ENCODE measurements at places on chromosomes 12 and 14.

DNA sequence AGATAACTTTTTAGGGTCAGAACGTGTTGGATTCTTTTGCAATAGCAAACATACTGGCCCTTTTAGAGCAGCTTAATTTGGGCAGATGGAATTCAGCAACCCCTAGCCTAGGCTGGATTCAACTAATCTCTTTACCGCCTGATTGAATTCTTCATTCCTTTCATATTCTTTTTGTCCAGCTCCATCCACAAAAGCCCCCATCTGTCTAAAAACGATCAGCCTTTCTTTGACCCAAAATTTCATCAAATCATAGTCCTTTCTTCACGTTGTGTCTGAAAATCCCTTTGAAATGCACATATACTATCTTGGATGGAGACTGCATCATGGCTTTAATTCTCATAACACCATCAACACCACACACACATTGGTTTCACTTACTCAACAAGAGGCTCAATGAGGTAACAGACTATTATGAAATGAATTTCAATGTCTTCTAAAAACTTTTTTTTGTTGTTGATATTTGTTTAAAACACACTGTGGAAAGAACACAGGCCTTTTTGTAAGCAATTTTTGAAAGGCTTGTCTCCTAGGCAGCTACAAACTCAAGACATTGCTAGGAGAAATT lies 128.0 kb upstream of the EEA1 start:
- DNase-seq = no peak

DNA sequence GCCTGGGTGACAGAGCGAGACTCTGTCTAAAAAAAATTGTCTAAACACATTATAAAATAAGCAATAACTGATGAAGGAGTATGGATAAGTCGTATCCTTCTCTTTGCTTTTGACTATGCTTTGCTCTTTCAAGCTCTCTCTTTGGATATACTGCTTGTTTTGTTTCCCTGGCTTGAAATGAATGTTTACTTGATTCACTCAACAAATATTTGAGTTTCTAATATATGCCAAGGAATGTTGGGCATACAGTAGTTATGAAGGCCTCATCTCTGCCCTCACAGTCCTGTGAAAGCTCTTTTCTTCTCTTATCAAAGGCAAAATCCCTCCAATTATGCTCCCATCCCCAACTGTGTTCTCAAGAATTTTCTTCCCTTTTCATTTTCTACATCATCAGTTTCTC lies 123.5 kb downstream of the PTPRR start:
- DNase-seq = no peak

- peak; percentile 3 for DNase-seq
These were observed 505 bp downstream of the KCNC2 start for GRCh38 chr12:75208856-75209811.

DNA sequence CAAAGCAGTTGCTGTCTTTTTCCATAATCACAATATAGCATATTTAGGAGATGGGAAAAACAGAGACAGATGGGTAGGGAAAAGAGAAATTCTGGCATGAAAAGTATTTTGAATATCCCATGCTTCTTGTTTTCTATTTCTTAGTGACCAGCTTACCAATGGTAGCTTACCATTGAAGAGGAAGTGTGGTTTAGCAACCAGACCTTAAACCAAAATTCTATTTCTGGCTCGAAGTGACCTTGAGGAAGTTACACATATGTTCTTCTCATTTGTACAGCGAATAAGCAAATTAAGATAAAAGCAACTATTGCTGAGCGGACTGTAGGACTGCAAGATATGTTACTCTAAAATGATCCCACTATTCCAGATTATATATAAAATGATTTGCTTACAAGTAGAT lies 82.9 kb downstream of the FGD4 start:
- DNase-seq = no peak

- no peak for DNase-seq
These were observed 10.1 kb downstream of the LACRT start for GRCh38 chr12:54624315-54625279.

GRCh38 chr14:99229654-99230207 lies 42.3 kb downstream of the BCL11B start:
- DNase-seq = no peak

- DNase-seq = no peak
These were observed 47.2 kb downstream of the PEBP1 start for GRCh38 chr12:118183155-118183554.

DNA sequence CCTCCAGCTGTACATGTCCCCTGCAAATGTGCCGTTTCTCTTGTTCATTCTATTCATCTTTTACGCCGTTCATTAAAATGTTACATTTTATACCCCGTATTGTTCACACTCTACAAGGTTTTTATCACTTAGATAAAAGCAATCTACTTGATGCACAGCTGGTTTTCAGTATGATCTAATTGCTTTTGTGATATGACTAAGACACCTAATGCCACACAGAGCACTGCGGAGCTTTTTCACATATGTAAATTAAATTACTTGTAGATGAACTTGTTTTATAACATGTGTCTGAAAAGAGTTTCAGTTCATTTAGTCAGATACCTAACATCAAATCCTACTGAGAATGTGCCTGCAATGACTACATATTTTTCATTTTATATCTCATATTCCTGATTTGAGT lies 40.9 kb upstream of the RERGL start:
- no peak for DNase-seq

GRCh38 chr12:5694759-5695409 lies 250.2 kb downstream of the ANO2 start:
- no peak for DNase-seq

DNA sequence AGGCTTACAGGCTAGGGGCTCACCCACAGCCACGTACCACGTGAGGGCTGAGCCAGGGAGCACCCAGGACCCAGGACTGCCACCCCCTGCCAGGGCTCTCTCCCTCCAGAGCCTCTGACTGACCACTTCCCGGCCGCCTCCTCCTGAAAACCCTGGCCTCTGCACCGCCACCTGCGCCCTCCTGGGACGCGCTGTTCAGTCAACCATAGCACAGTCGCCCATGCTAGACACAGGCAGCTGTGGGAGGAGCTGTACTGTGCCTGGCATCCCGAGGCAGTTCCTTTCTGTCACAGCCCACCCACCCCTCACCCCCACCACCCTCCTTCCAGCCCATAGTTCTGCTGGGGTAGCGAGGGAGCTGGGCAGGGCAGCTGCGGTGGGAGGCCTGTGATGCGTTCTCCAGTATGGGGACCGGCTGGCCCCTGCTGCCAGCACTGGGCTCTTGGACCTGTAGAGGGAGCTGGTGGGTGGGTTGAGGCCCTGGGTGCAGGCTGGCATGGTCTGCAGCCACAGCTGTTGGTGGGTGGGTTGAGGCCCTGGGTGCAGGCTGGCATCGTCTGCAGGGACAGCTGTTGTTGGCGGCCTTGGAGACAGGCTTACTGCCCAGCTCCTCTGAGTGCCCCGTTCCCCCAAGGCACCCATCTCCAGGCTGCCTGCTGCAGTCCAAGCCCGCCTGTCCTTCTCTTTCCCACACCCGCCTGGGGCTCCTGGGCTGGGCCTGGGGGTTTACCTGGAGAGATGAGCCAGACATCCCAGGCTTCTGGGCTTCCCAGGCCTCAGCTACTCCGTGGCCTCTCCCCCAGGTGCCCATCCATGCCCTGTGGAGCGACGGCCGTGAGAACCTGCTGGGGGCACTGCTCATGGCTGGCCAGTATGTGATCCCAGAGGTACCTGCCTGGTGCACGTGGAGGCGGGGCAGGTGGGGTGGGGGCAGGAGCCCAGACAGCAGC lies 11.5 kb downstream of the ASPG start:
- peak; percentile 71 for DNase-seq

DNA sequence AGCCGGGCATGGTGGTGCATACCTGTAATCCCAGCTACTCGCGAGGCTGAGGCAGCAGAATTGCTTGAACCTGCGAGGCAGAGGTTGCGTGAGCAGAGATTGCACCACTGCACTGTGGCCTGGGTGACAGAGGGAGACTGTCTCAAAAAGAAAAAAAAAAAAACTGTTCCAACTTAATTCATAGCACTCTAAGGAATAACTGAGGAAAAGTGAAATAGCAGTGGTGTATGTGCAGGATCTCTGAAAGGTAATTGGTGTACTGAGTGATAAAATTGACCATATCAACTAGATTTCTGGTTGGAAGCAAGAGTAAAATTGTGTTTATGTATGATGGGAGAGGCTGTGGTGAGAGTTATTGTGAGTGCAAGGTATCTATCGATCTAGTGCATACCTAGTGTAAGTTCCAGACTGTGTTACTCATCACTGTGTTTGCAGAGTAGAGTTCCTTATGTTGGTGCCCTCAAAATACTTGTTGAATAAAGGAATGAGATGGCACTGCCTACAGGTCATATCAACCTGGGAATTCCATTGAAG lies 6.3 kb downstream of the CAND1 start:
- no peak for DNase-seq

GRCh38 chr14:54259821-54260220 lies 137.0 kb upstream of the CDKN3 start:
- no peak for DNase-seq

DNA sequence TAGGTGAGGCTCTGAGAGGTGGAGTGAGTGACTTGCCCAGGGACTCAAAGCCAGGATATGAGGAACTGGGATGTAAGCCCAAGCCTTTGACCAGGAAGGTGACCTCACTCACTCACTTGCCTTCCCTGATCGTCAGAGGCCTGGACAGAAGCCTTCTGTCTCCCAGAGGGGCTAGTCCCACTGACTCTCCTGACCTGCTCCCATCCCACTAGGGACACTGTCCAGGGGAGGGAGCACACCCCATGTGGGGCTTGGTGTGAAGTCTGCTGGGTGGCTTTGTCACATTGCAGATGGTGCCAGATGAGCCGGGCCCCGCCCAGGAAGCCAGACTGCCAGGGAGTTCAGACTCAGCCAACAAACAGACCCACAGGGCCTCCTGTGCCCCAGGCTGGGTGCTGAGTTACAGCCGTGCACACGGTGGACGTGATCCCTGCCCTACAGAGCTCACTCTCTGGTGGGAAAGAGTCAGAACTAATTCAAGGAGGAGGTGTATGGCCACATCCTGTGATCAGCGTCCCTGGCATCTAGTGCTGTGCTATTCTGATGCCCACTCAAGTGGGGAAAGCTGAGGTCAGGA lies 28.3 kb downstream of the MMAB start:
- peak; percentile 29 for DNase-seq

DNA sequence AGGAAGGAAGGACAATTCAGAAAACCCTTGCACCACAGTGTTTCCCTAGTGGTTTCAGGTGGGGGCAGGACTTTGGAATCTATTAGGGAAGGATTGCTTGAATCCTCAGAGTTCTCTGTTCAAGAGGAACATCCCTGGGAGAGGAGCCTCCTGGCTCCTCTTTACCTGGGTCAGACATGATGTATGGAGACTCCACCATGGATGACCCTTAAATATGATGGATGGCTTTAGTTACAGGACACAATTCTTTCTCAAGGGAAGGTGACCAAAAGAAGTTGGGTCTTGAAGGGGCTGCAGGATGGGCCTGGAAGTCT lies 396.6 kb downstream of the NRXN3 start:
- DNase-seq = no peak

DNA sequence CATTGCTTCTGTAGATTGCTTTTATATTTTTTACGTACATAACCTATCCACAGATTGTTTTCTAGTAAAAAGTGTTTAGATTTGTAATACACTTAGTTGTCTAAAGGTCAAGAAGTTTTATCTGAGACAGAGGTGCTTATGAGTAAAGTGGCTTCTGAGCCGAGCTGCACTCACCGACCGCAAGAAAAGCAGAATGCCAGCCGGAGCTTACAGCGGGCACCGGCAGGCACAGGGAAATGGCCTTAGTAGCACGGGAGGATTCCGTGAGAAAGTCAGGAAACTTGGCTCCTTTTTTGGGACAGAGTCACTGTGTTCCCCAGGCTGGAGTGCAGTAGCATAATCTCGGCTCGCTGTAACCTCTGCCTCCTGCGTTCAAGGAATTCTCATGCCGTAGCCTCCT lies 29.8 kb downstream of the PIWIL1 start:
- no peak for DNase-seq

GRCh38 chr12:84124211-84124610 lies 788.4 kb downstream of the SLC6A15 start:
- DNase-seq = no peak

DNA sequence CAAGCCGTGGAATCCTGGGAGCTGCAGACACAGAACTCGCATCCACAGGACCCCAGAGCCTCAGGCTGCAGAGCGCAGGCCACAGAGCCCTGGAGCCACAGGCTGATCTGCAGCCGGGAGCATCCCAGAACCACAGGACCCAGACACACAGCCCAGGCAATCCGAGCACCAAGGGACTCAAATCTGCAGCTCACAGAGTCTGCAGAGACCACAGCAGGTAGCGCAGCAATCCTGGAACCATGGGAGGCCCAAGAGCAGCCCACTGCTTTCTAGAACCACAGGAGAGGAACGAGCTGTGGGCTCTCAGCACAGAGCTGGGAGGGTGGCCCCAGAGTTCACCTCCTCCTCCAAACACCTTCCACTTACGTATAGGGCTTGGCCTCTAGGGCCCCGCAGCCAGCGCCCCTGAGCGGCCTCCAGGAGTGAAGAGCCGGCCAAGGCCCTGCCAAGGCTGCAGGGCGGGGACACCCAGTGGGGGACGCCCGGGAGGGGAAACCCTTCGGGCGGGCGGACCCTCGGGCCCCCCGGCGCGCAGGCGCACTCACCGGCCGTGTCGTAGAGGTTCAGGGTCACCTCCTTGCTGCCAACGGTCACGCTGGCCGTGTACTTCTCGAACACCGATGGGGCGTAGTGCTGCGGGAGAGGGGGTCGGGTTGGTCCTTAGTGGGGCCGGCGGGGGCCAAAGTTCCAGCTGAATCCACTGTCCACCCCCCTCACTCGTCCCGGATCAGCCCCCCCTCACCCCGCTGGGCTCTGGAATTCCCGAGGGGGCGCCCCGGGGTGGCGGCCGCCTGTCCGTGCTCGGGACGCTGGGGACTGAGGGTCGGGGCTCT lies 665 bp downstream of the RHOF start:
- no peak for DNase-seq

GRCh38 chr12:89389755-89390661 lies 37.7 kb upstream of the DUSP6 start:
- DNase-seq = no peak

- no peak for DNase-seq
These were observed 312.4 kb upstream of the PRKD1 start for GRCh38 chr14:30240018-30240417.

Data from NCI-H524 (cell line).